ENCODE measurements at places on chromosomes 4 and X.
A peak's percentile ranks its signal among the peaks of the same experiment; 100 is the strongest.

DNA sequence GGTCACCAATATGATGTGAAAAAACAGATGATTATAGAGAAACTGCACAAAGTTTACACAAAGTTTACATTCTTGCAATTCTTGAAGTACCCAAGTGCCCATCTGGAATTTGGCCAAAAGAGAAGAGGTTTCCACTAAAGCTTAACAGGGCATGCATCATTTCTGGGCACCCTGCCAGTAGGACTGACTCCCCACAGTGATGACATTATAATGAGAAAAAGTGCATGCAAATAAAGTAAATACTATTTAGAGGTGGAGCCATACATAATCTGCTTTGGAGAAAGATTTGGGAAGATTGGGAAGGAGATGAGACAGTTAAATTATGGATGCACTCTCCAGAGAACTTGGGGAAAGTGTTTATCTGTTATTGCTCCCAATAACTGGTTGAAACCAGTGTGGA lies 93.7 kb upstream of the TRPC3 start:
- DNase-seq = no peak

- DNase-seq = no peak
These were observed 1.4 kb upstream of the FAM53A start for GRCh38 chr4:1685235-1686150.

DNA sequence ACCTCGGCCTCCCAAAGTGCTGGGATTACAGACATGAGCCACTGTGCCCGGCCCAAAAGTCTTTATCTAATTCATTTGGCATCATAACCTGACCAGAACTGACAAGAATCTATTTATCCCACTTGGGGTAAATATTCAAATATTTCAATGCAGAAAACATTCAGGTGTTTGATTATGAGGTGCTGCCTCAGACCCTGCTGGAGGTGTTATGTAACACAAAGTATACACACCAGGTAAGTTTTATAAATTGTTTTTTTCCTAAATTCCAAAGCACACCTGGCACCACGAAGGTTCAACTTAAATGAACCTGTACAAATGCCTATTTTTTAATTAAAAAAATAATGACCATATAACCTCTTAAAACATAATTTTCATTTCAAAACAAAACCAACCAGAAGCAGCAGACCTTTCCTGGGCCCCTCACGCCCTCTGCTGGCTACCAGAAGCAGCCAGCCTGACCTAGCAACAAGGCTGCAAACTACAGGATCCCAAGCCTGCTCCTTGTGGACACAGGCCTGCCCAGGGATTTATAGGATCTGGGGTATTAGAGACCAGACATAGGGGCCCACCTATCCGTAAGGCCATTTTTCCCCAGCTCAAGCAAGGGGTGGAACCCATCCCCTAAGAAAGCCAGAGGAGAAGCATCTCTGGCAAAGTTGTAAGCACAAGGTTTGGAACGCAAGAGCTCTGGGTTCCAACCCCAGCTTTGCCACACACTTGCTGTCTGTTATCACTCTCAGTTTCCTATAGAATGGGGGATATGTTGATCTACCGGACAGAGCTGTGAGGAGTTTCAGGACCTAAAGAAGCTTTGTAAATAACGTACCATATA lies 11.7 kb downstream of the OTUD5 start:
- DNase-seq = peak; percentile 49

GRCh38 chrX:102697494-102697893 lies 14.8 kb upstream of the GPRASP2 start:
- no peak for DNase-seq

DNA sequence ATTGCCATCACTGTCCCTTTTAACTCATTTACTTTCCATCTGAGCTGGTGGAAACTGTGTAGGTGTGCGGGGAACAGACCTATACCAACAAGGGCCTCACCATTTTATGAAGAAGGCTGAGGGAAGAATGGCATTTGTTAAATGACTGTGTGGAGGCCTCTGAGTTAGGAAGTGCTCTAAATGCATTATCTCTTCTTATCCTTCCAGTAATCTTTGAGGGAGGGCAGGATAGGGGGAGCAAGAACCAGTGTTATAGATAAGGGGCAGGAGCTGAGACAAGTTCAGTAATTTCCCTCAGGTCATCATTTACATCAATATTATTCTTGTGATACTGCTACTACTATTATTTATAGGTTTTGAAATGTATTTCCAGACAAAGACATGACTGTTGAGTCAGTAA lies 122.4 kb upstream of the PDLIM3 start:
- DNase-seq = no peak

- DNase-seq = no peak
These were observed 221.0 kb downstream of the PALLD start for GRCh38 chr4:168717847-168718246.

GRCh38 chrX:66163447-66163846 lies 600 bp upstream of the HEPH start:
- no peak for DNase-seq

- no peak for DNase-seq
These were observed 555.2 kb upstream of the PCDH10 start for GRCh38 chr4:132593717-132594400.

DNA sequence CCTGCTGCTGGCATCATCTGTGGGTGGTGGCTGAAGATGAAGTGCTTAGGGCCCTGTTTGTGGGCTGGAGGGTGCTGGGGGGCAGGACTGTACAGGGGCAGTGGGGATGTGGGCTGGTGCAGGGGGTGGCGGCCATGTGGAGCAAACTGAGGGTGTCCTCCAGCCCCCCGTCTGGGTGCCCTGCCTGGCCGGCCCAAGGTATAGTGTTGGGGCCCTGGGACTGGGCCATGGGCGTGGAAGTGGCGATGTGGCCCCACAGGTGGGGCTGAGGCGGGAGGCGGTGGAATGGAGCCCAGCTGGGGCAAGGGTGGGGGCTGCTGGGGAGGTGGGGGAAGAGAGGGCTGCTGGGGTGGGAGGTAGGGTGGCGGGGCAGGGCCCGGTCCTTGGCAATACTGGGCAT lies 9.5 kb upstream of the KDM5C start:
- DNase-seq = no peak

DNA sequence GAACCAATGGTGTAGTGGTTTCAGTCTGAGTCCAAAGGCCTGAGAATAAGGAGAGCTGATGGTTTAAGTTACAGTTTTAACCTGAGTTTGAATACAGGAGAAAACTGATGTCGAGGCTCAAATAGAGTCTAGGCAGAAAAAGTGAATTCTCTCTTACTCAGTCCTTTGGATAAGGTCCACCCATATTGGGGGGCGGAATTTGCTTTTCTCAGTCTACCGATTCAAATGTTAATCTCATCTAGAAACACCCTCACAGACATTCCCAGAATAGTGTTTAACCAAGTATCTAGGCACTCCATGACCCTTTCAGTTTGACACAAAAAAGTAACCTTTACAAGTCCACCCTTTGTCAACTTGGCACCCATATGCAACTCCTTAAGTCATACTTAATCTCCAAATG lies 216.0 kb downstream of the GRID2 start:
- no peak for DNase-seq

GRCh38 chr4:52954560-52955170 lies 92.5 kb downstream of the RASL11B start:
- no peak for DNase-seq

- no peak for DNase-seq
These were observed 173.9 kb downstream of the WDFY3 start for GRCh38 chr4:84792366-84793301.

GRCh38 chrX:130267956-130268448 lies 697 bp downstream of the ZNF280C start:
- DNase-seq = no peak

GRCh38 chr4:84324303-84325245 lies 174.5 kb downstream of the NKX6-1 start:
- no peak for DNase-seq

- no peak for DNase-seq
These were observed 16.0 kb downstream of the TNMD start for GRCh38 chrX:100600758-100601157.

DNA sequence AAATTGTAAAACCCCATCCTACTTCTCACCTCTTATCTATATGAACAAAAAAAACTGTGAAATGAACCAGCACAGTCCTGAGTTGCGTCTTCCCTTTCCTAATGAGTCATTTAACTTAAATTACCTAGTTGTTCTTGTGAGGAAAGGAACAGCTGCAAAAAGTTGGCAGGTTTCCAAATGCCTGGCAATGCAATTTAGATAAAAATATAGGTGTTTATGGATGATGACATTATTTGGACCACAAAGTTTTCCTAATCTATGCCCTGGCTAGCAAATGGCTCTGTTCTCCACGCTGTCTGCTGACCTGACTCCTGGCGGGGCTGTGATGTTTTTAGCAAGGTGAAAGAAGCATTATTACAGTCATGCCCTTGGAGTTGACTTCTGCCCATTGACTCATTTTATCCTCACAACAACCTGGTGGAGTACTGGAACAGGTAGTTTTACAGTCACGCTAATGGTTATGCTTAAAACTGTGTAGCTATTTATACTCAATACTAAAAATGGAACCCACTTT lies 29.8 kb upstream of the RELL1 start:
- no peak for DNase-seq

DNA sequence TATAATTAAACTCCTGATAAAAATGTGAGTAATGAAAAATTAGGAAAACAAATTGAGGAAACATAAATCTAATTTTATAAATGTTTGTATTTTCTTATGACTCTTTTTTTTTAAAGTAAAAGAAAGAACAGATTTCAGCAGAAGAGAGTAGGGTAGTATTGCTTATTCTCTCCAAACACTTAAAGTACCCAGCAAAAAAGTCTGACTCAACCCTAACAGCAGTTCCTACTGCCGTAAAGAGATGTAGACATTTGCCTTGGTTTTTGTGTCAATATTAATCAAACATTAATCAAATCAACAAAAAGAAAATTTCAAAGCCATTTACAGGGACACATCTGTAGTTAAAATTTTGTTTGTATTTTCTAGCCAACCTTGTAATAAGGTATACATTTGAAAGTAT lies 508.4 kb downstream of the IL15 start:
- no peak for DNase-seq

- no peak for DNase-seq
These were observed 335 bp upstream of the CD38 start for GRCh38 chr4:15777697-15778288.

Measured in T-helper 9 cell (primary cell).